ENCODE measurements at places on chromosomes 12 and 14. TPM values are rescaled to one million over a fixed set of nuclear protein-coding genes. Genes with fewer than 3 reads are reported as not detected.

CIT gene
- polyA plus RNA-seq = 6.3 TPM

GARIN6 gene
- not detected for polyA plus RNA-seq

ABHD12B gene
- 0.32 TPM for polyA plus RNA-seq

ANKS1B gene
- polyA plus RNA-seq = 0.22 TPM

CSAD gene
- polyA plus RNA-seq = 18.9 TPM

GALNT6 gene
- polyA plus RNA-seq = 31.1 TPM

KIF5A gene
- 0.38 TPM for polyA plus RNA-seq

RNASE7 gene
- polyA plus RNA-seq = not detected

GLT1D1 gene
- polyA plus RNA-seq = not detected

C12orf50 gene
- not detected for polyA plus RNA-seq

TOGARAM1 gene
- 8.3 TPM for polyA plus RNA-seq

DHRS2 gene
- 0.15 TPM for polyA plus RNA-seq

EML5 gene
- 3.0 TPM for polyA plus RNA-seq

LIN7A gene
- 10.4 TPM for polyA plus RNA-seq

WNT1 gene
- polyA plus RNA-seq = not detected

RNASE2 gene
- not detected for polyA plus RNA-seq

ANHX gene
- polyA plus RNA-seq = not detected

IL26 gene
- polyA plus RNA-seq = not detected

MANSC4 gene
- not detected for polyA plus RNA-seq

LBHD2 gene
- not detected for polyA plus RNA-seq

POTEM gene
- not detected for polyA plus RNA-seq

FLRT2 gene
- 20.8 TPM for polyA plus RNA-seq

BORCS5 gene
- polyA plus RNA-seq = 13.6 TPM

ITGB7 gene
- 0.15 TPM for polyA plus RNA-seq

GUCY2C gene
- not detected for polyA plus RNA-seq

KRT81 gene
- 2.3 TPM for polyA plus RNA-seq

MANSC1 gene
- 4.2 TPM for polyA plus RNA-seq

ESRRB gene
- polyA plus RNA-seq = not detected

NFE2 gene
- 0.37 TPM for polyA plus RNA-seq

SLC17A8 gene
- polyA plus RNA-seq = not detected

APOF gene
- not detected for polyA plus RNA-seq

KRT85 gene
- not detected for polyA plus RNA-seq

SLC38A2 gene
- polyA plus RNA-seq = 520 TPM

GPN3 gene
- polyA plus RNA-seq = 16.8 TPM

ANO2 gene
- not detected for polyA plus RNA-seq

RASSF9 gene
- polyA plus RNA-seq = 0.06 TPM

CCDC60 gene
- not detected for polyA plus RNA-seq

SELPLG gene
- polyA plus RNA-seq = 9.8 TPM

C12orf42 gene
- polyA plus RNA-seq = not detected

EMC9 gene
- 4.4 TPM for polyA plus RNA-seq

STYX gene
- polyA plus RNA-seq = 13.1 TPM

ARHGDIB gene
- polyA plus RNA-seq = 8.9 TPM

KCNA5 gene
- polyA plus RNA-seq = not detected

UNC119B gene
- 35.7 TPM for polyA plus RNA-seq

RTN1 gene
- 0.63 TPM for polyA plus RNA-seq

RPAP3 gene
- polyA plus RNA-seq = 18.5 TPM

ESR2 gene
- 0.06 TPM for polyA plus RNA-seq

ADSS1 gene
- polyA plus RNA-seq = 2.8 TPM

PLEKHD1 gene
- polyA plus RNA-seq = not detected

SLC4A8 gene
- 6.6 TPM for polyA plus RNA-seq

SLC39A2 gene
- polyA plus RNA-seq = 0.06 TPM

Data from AG04450 (cell line).